GM13977 (cell line): ENCODE measurements at places on chromosomes 13 and 19.

DNA sequence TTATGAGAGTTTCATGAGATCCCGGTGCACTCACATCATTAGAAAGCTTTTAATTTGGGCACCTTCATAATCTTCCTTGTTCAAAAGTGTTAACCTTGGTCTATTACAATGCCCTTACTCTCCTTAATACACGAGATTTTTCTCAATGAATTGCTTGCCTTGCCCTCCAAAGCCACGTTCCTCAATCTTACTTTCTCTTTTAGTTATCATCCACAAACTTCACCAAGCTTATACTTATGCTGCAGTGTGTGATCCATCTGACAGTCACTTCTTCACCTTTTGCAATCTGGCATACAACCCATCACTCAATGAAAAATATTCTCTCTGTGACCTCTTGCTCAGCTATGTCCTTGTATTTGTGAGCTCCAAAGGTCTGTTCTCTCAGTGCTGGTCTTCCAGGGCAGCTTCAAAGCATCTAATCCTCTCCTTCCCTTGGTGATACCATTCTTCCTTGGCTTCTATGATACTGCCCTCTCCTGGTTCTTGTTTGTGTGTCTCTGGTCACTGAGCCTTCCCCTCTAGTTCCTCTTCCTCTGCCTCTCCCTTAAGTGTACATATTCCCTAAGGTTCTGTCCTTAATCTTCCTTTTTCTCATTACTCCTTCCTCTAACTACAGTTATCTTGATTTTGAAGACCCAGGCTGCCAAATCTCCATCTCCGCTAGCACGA lies 202.2 kb upstream of the STARD13 start:
- DNase-seq: peak; percentile 41

GRCh38 chr13:49214917-49215376 lies 5.2 kb upstream of the MLNR start:
- DNase-seq: no peak

GRCh38 chr13:97279913-97280312 lies 57.8 kb downstream of the MBNL2 start:
- DNase-seq: no peak

DNA sequence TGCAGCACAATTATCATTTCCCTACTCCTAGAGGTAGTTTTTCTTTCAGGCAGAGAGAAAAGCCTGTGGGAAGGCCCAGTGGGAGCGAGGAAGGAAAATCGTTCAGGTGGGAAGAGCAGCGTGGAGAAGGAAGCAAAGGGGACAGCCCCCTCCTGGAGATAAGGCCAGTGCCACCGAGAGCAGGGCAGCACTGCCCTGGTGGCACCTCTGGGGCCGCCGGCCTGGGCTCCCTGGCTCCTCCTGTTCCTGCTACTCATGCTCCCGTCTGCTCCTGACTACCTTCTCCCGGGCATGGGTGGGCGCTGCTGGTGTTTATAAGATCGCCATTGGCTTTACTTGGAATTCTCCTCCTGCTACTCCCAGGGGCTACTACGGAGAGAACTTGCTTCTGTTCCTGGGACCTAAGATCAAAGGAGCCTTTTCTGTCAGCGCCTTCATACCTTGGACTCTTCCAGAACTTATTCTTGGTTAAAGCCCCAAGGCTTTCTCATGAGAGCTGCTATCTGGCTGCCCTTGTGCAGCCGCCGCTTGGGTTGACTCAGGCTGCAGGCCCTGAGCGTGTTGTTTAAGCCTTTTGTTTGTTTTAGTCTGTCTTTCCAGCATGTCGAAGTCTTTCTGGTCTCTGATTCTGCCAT lies 3.7 kb upstream of the FLT1 start:
- no peak for DNase-seq

DNA sequence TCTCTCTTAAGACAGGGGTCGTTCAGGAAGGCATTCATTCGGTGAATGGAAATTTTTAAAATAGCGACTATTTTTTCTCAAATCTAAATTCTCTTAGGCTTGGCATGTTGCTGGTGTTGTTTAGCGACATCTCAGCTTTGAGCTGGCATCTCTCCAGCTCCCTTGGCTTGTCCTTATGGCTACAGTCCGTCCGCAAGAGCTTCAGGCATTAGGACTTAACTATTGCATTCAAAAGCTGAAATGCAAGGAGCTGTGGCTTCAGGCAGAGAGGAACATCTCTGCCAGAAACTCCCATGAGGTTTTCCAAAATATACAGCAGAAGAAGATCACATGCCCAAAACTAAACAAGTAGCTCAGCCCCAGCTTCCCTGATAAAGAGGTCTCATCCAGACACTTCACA lies 578.5 kb downstream of the EFNB2 start:
- no peak for DNase-seq

GRCh38 chr19:8445488-8446001 lies 770 bp downstream of the HNRNPM start:
- peak; percentile 40 for DNase-seq
